ENCODE measurements at places on chromosomes 12 and 14. TPM values are rescaled to one million over a fixed set of nuclear protein-coding genes. Genes with fewer than 3 reads are reported as not detected.

GRCh38 chr14:53491884-53492277 lies 338.8 kb upstream of the DDHD1 start:
- DNase-seq, result peak; percentile 18

DNA sequence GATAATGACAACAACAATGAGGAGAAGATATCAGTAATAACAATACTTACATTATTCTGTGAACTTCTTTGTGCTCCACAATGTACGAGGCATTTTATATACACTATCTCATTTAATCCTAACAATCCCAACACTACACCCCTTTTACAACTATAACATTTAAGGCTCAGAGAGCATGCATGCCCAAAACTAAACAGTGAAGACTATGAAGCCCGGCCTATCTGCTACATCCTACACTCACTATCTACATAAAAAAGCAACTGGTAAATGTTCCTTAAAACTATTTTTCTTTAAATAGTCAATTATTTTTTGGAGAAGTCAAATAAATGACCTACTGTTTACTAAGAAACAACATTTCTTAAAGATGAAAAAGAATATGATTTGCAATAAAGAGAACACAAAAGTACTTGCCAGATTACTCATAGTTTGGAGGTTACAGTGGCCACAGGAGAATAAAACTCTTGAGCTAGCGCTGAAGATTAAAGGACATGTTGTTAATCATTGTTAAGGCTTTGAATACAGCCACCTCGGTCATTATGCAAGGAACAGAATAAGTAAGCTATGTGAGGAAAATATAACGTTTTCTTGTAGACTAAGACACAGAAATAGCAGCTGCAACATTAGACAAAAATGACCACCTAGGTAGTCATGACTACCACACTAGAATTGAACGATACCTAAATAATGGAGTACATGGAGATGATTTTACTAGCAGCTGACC lies 56.7 kb downstream of the EPS8 start:
- peak; percentile 77 for DNase-seq

- no peak for DNase-seq
Observed at GRCh38 chr12:79925492-79925891, 9.4 kb downstream of the PPP1R12A start.

DNA sequence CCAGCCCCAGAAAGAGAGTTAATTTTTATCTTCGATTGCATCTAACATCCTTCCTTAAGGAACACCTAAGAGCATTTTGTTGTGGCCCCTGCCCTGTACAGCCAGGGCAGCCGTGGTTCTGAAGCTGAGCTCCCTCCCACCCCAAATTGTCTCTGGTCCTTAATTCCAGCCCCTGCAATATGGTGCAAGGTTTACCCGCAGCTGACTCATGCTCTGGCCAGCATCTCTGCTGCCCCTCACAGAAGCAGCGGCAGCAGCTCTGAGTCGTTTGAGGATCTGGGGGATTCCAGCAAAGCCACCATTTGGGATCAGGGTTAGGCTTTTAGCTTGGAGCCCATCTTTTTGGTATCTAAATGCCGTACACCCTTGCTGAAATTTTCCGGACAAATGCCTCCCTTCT lies 3.3 kb downstream of the DLK1 start:
- no peak for DNase-seq

DNA sequence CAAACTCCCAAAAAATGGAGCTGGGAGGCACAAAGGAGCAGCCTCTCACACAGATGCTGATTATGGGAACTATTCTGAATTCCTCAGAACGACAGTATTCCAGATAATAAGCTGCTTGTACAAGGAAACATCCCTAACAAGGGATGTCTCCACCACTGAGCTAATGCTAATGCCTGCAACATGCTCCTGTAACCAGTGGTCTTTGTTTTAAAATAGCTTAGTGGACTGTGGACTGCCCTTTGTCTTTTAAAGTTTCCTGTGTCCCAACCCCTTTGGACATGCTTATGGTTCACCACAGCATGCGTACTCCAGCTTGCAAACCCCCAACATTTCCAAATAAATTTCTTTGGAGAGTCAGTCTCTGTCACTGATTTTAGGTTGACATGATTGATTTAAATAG lies 16.4 kb upstream of the PITPNM2 start:
- DNase-seq, result no peak

GRCh38 chr12:24605466-24605865 lies 343.4 kb downstream of the BCAT1 start:
- no peak for DNase-seq

DNA sequence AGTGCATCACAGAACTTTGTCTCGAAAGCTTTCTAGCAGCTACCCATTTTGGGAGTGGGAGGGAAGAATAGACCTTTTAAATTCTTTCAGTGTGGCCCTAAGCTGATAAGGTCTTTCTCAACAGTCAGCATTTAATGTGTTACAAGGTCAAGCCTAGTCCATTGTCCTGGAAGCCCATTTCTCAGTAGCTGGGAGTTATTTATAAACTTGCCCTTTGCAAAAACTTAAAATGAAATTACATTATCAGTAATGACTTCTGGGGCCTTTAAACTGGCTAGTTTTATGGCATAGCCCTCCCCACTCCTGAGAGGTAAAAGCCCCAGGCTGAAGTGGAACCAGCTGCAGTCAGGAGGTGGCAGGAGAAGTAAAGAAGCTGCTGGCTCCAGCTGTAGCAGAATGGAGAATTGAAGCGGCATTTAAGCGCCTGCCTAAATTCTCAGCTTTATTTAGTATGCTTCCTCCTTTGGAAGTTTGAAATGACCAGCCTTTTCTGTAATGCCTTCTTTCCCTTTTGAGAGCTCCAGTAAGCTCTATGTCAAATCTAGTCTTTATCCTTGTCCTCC lies 12.4 kb downstream of the COPZ1 start:
- DNase-seq, result peak; percentile 34

DNA sequence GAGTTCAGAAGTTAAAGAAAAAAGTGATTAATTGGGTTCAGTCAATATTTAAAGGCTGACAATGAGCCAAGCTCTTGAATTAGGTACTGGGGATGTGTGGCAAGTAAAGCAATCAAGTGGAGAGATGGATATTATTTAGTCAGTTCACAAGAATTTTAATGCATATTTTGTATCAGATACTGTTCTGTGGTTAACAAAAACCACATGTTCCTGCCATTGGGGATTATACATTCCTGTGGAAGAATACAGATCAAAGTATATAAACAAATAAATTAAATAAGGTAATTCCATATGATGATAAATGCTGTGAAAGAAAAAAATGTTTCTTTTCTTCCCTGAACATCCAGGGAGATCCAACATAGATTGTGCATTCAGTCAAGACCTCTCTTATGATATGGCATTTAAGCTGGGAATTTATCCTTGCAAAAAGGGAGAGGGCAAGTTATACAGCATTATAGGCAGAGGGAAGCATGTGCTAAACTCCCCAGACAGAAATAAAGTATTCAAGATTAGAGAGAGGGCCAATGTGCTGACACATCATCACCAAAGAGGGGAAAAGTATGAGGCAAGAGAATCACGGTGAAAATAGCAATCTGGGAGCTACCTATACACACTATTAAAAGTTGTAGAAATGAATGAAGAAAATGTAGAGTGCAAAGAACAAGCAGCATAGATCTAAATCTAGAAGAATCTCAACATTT lies 17.6 kb upstream of the A2M start:
- DNase-seq, result no peak

Gene RASAL1
- total RNA-seq, result not detected

Gene TAS2R9
- total RNA-seq, result not detected

Gene CACNA2D4
- not detected for total RNA-seq

Data from GM23248 (cell line).